GM12892 (cell line): ENCODE measurements at places on chromosomes 16 and 17.

- no peak for DNase-seq
Observed at GRCh38 chr17:3528880-3529511, 28.6 kb downstream of the TRPV3 start.

DNA sequence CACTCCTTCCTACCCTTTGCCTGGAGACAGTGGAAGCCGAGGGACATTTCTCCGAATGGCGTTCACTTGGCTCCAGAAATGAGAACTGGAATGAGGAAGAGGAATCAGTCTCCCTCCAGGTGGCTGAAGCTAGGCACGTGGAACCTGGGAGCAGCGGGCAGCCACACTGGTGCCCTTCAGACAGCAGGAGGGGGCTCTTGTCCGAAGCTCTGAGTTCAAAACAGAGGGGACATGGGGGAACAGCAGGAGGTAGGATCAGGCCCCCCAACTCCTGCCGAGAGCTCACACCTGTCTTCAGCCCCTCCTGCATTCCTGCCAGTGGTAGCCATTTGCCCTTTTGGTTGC is 41.5 kb downstream of the TMEM235 start:
- DNase-seq = no peak

DNA sequence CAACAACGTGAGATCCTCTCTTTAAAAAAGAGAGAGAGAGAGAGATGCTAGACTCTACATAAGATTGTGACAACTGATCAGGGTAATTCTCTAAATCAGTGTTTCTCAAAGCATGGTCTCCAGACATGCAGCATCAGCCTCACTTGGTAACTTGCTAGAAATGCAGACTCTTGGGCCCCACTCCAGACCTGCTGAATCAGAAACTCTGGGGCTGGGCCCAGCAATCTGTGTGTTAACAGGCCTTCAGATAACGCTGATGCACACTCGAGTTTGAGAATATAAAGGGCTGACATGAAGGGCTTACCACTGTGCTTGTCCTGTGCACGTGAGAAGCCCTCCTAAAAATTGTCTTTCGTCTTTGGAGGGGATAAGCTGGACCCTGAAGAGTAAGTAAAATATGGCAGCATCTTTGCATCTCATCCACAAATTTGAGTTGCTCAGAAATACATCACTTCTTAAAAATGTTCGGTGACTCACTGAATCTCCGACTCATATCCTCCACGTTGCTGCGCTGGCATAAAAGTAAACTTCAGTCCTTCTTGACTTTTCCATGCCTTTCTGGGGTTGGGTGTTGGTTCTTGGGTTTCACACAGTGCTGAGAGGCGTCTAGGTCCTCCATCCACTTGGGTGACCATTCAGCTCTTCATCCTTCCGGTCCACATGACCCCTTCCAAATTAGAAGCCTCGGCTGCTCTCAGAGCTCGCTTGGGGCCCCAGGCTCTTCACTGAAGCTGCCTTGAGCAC is 26.1 kb upstream of the KDM8 start:
- DNase-seq = no peak

DNA sequence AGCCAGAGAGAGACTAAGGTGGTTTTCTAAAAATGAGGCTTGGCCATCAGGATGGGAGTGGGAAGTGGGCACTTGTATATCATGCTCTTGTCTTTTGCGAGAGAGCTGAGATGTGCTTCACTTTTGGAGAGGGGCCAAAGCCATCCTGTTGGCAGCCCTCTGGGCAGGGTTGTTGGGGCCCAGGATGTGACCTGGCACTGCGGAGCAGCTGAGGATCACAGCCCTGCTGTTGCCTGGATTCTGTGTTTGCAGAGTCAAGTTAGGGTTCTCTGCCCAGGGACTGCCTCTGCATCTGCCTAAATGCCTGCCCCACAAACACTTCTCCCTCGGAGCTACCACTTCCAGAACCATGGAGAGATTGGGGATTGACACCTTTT is 71.2 kb downstream of the PLD6 start:
- no peak for DNase-seq

DNA sequence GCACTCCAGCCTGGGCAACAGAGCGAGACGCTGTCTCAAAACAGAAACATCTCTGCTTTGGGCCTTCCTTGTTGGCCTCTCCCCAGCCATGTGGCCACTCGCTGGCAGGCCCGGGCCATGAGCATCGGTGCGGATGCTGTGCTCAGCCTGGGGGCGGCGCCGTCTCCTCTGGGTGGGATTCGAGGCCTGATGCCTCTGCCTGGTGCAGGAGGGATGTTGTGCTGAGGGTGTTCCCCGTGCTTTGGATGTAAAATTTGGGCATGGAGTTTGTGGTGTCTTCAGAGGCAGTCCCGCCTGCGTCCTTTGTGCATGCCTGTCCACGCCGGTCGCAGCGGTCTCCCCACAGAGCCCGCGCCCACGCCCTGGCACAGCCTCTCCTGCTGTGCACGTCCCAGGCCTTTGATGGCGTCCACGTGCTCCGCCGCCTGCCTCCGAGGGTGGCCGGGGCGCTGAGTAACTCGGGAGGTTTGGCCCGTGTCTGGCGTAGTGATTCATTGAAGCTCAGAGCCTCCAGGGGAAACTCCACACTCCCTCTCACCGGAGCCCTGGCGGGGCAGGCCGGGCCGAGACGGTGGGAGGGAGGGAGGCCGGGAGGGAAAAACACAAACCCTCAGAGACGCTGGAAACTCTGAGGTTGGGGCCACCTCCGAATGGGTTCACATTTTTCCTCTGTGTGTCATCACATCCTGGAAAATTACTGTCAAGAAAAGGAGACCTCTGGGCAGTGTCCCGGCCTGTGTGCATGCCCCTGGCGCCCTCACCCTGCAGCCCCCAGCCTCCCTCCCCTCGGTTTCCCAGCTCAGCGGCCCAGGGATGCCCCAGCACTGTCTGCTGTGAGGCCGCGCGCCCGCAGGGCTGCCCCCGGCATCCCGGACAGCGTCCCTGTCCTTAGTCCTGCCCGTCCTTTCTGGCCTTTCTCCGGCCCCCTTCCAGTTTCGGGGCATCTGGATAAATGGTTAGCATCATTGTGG is 19.0 kb downstream of the CENPX start:
- no peak for DNase-seq
